Stimulated activated CD4-positive, alpha-beta T cell treated with anti-CD3 and anti-CD28 coated beads, Interleukin-1b, Interleukin-23, amount 100 ng/mL, for 1 hour (primary cell): ENCODE measurements at places on chromosomes 11 and 22.
A peak's percentile ranks its signal among the peaks of the same experiment; 100 is the strongest.

DNA sequence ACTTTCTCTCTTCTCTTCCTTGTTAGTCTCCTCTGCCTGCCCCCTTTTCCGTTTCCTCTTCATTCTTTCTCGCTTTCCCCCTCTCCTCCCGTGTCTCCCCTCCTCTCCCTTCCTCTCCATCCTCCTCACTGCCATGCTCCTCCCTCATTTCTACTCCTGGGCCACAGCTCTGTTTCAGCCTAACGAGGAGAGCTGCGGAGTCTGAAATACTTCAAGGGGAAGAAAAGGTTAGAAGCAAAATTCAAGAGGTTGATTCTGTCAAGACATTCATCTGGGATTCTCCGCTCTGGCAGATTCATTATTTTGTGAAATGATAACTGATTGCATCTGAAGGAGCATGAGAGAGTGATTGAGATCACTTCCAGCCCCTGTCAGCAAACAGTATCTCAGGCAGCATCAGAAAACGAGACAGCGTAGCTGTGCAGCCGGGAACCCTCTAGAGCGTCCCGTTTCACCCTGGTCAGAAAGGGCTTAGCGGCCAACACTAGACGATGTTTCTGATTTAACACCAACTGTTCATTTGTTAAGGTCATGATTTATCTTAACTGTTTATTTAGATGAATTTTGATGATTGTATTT is 279.3 kb upstream of the B3GAT1 start:
- no peak for DNase-seq

DNA sequence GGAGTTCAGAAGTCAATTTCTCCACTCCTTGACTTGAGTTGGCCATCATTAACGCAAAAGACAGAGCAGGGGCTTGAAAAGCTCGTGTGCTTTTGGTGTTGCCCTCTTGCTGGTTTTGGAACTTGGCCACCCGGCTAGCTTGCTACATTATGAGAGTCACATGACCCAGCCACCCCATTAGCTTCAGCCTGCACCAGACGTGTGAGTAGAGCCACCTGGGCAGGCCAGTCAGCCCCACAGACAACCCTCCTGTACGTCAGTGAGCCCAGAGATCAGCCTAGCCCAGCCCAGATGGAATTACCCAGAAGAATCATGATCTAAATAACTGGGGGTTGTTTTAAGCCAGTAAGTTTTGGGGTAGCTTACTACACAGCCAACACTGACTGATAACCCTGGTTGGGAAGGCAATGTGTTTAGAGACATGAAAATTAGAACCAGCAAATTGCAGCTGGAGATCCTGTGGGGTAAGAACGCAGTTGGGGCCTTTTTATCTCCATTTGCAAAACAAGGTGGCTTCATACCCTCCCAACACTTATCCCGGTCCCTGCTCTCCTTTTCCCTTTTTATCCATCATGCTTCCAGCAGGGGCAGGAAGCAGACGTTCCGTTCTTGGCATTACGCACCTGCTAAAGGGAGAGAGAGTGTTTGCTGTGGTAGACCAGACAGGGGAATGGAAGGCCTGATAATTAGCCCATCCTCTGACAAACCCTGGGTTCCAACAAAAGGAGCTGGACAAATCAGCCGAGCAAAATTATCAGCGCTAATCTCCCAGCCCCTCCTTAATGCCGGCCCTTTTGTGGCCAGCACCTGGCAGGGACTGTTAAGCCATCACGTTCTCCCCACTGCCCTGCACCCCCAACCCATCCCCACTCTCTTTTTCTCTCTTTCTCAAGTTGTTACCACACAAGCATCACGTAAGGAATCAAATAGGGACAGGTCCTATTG is 548.7 kb upstream of the CADM1 start:
- DNase-seq, result no peak

DNA sequence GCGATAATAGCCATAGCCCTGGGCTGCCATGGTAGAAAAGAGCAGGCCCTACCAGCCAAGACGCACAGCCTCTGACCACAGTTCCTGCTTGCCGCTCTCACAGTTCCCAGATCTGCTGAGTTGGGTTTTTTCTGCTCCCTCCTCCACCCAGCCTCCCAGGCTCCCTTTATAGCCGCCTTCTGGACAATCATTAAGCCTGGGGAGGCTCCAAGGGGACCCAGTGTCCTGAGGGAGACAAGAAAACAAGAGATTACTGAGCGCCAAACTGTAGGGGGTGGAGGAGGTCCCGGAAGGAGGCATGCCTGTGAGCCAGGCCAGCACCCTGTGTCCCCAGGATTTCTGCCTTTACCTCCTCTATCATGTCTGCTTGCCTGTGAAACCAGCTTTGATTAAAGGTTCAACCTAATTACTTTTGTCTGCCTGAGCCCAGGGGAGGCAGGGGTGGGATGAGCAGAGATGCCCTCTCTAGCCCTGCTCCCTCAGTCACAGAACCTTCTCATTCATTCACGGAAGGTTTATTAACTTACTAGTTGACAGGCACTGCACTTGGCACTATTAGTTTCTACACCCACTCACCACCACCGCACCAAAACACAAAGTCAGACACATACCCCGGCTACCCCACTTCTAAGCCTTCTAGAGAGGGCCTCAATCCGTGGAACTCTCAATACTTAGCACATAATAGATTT is 1.2 kb downstream of the SLC37A4 start:
- DNase-seq, result peak; percentile 27

- DNase-seq, result no peak
Measured at GRCh38 chr11:215581-216037, 8.1 kb downstream of the RIC8A start.

GRCh38 chr11:113407163-113407562 is 19.6 kb downstream of the ANKK1 start:
- DNase-seq, result no peak

- no peak for DNase-seq
Measured at GRCh38 chr22:47287516-47287915, 525.1 kb downstream of the TBC1D22A start.

DNA sequence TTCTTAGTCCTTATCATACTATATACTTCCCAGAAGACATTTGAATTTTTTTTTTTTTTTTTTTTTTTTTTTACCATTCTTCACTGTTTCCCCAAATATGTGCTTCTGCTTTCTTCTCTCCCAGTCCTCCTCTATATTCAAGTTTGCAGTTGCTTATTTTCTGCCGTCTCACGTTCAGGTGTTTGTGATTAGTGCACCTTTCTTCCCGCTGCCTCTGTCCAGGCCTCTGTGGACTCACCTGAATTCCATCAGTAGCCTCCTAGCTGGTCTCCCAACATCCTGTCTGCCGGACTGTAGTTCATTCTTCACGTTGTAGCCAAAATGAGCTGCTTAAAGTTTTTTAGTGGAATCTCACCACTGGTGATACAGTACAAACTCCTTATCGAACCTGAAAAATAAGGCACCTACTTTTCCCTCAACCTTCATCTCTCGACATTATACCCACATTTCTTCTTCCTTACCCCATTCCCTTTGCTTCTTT is 795 bp upstream of the MSANTD4 start:
- DNase-seq, result no peak

DNA sequence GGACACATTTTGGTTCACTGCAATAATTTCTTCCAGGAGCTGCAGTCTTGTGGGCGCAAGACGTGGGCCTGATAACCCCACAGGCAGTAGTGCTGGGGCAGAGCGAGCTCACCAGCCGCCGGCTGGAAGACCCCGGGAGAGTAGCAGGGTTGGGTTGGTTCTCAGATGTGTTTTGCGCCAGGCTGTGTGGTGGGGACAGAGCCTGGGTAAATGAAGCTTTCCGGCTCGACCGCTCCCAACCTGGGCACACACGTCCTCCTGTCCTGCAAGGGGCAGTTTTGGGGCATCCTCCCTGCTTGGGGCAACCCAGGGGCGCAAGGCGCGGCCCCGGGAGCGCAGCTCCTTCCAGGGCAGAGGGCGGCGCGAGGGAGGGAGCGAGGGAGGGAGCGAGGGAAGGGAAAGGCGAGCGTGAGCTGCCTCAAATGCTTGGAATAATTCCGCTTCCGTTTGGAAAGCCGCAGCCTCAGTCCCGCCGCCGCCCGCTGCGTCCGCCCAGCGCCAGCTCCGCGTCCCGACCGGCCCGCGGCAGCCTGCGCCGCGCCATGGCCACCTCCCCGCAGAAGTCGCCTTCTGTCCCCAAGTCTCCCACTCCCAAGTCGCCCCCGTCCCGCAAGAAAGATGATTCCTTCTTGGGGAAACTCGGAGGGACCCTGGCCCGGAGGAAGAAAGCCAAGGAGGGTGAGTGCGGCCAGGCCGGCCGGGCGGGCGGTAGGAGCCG is at the start of gene PARVA:
Gene PARVA (plus strand): TSS at position 466 of the 718 bp plus-strand sequence. CDS start 77 bp downstream, at position 543.
- no peak for DNase-seq

- no peak for DNase-seq
Measured at GRCh38 chr11:12216041-12216451, 105.7 kb downstream of the MICAL2 start.

DNA sequence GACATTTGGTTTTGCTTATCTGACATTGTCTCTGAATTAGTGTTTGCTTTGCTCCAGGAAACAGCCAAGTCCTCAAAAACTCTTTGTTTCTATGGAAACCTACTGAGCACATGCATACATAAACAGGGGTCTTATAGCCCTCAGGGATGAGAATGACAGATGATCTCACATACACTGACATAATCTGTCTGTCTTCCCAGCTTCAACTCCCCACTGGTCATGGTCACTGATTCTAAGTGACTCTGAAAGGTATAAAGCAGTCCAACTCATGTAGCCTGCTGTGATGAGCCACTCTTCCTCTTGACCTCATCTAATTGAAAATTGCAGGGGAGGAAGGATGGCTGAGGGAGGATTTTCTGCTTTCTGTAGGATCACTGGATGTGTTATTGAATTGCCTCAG is 12.6 kb downstream of the ZNF143 start:
- no peak for DNase-seq

GRCh38 chr22:30209642-30210041 is 36.9 kb downstream of the LIF start:
- DNase-seq, result no peak

DNA sequence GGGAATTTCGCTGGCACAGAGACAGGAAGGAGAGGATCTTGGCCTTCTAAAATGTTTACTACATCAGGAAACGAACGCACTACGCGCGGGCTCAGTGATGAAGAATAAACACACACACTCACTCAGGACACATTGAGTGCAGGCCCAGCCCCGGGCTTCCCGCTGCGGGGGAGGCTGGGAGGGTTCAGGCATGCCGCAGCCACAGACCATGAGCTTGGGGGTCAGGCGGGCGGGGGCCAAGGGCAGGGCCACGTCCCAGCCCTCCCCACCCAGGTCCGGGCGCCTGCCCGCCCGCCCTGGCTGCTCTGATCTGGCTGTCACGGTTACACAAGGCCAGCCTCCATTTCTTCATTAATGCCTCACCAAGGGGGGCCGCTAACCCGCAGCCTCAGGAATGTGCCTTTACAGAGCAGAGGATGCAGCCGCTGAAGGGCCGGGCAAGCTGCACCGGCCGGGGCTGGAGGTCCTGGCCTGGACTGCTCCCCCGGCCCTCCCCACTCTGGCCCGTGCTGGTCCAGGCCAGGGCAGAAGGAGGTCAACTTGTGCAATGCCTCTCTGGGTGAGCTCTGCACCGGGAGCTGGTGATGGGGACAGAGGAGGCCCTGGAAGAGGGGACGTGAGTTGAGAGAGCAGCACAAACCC is 41.7 kb downstream of the IGF2 start:
- DNase-seq, result no peak

DNA sequence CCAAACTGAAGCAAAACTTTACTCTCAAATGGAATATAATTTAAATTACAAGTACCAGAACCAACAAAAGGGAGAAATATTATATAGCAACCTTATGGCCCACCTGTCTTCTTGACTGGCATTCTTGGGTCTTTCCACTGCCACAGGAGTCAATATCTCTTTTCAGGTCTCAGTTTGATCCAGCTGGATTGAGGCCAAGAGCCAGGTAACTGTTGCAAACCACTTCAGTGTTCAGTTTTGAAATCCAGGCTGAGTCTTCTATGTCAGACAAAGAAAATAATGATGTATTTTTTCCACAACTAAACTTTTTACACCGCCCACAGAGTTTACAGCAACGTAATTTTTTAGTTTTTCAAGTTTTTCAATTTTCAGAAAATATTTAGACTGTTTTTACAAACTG is 648 bp downstream of the DLG2 start:
- no peak for DNase-seq

DNA sequence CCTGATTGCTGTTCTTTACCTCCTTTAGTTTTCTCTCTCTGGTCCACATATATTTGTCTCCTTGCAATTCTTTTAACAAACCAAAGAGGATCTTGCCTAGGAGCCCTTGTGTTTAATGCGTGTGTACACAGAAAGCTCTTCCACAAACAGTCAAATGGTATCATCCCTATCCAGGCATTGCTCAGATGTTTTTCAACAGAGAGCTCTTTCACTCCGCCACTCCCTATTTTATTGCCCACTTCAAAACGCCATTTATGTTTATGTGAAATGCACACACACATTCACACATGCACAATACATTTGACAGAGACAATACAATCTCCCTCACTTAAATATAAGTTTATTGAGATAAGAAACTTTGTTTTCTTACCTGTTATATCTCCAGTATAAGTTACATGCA is 4.7 kb downstream of the OR5AP2 start:
- DNase-seq, result no peak

DNA sequence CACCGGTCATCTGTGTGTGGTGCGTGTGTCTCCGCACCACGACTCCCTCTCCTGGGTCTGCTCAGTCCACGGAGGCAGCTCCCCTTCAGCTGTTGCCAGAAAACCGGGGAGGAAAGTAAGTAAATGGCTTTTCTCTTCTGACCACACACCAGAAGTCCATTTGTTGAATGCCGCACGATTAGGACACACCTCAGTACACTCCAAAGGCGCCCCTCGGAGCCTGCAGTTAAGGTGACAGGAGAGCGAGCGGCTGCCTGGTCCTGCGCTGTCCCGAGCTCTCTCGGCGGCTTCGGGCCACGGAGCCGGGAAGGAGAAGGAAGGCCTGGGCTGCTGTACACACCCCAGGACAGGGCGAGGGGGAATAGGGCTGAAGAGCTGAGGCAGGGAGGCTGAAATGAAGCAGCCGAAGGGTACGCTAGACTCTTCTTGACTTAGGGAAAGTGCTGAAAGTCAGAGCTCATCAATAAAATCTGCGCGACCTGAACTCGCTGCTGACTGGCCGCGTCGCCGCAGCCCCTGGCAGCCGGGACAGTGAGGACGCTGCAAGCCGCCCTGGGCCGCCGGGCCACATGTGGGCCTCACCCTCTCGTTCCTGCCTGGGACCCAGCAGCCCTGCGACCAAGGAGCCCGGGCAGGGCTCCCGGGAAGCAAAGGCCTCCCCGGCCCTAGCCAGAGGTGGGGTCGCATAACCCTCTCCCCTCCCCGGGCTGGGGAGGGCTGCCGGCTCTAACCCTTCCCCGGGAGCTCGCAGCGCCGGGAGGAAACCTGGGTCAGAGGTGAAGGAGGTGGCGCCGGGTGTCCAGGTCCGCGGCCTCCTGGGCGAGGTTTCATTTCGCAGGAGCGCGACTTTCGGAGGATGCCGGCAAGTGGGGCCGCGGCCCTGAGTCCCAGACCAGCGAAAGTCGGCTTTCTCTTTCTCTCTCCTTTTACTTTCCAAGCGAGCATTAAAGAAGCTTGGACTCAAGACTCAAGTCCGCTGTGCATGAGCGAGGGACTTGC is 1.6 kb upstream of the PAX6 start:
- no peak for DNase-seq

- DNase-seq, result no peak
Measured at GRCh38 chr22:41300661-41301060, 664 bp upstream of the ZC3H7B start.
